HTR-8/SVneo (cell line): ENCODE measurements at places on chromosomes 5 and 9.

DNA sequence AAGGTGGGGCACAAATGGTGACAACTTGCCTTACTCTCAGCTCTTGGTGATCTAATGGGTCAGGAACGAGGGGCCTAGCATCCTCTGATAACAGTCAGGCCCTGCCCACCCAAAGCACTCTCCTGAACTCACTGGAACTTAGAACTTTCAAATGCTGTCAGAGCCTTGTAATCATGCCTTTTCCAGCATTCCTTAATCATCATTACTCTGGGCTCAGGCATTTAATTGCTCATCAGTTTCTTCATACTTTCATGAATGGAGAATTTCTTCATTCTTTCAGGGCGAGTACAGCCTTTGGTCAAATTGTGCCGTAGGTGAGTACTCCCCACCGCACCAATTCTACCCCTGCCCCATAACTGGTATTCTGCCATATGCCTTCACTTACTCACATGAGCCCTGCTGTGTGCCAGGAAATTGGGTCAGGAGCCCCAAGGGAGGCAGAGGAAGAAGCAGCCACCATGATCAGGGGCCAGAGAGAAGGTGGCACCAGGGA lies 30.2 kb upstream of the DUSP1 start:
- DNase-seq, result peak; percentile 50

DNA sequence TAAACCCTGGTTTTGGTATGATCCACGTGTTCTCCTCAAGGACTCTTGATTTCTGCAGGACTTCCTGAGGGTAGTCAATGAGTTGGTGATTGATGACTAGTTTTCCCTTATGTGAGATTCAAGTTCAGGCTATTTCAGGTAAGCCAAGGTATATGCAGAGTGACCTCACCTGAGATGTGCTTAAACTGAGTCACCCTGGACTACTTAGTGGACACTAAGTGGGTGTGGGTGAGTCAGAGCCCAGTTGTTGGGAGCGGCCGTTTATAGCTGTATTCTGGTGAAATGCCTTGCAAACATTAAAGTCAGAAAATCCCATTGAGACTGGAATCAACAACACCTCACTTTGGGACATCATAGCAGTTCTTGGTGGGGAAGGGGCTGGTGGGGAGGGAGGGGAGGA lies 62.9 kb downstream of the SLC28A3 start:
- DNase-seq, result no peak

GRCh38 chr5:53871775-53872174 lies 311.3 kb downstream of the NDUFS4 start:
- DNase-seq, result no peak

DNA sequence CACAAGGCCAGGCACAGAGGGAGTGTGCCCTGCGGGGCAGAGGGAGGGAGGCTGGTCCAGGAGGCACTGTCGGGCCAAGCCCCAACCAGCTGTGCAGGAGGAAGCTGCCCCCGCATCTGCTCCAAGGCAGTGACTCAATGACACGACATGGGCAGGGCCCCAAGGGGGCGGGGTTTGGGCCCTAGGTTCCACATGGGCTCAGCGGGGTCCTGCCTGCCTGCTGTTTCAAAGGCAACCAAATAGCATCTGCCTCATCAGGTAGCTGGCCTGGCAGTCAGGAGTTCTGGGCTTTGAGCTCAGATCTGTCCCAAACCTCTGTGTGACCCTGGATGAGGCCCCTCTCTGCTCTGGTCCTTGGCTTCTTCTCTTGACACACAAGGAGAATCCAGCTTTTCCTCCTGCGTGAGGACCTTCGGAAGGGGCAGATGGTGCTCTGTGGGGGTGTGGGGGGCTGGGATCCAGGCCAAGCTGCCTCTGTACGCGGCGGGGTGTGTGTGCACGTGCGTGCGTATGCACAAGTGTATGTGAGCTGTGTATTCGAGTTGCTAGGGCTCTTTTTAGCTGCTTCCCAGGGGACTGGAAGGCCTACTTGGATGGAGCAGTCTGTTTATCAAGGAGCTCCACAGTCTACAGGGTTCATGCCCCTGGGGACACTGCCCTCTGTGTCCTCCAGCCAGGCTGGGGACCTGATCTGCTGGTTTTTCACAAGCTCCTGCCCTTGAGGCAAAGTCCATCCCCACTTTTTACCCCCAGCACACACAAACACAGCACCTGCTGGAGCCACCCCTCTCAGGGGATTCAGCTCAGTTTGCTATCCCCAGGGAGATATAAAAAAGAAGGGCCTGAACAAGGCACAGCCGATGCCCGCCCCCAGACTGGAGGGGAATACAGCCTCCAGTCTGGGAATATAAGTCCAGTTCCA lies 138.9 kb downstream of the RGS3 start:
- DNase-seq, result no peak

- DNase-seq, result no peak
Observed at GRCh38 chr5:175377816-175378215, 66.2 kb downstream of the DRD1 start.

- DNase-seq, result no peak
Observed at GRCh38 chr5:168308976-168309598, 17.6 kb downstream of the WWC1 start.

GRCh38 chr5:57174890-57175510 lies 1.1 kb downstream of the GPBP1 start:
- DNase-seq, result no peak
